ENCODE measurements at places on chromosomes 13 and 19.
A peak's percentile ranks its signal among the peaks of the same experiment; 100 is the strongest.

DNA sequence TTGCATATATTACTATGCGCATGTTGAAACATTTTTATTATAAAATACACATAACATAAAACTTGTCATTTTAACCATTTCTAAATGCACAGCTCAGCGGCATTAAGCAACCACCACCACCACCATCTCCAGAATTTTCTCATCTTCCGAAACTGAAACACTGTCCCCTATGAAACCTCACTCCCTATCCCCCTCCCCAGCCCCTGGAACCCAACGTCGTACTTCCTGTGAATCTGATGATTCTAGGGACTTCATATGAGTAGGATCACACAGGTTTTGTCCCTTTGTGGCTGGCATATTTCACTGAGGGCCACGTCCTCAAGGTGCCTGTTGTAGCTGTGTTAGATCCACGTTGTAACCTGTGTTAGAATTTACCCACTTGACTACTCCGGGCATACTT, 716 bp upstream of the MAP2K2 start:
- no peak for DNase-seq

DNA sequence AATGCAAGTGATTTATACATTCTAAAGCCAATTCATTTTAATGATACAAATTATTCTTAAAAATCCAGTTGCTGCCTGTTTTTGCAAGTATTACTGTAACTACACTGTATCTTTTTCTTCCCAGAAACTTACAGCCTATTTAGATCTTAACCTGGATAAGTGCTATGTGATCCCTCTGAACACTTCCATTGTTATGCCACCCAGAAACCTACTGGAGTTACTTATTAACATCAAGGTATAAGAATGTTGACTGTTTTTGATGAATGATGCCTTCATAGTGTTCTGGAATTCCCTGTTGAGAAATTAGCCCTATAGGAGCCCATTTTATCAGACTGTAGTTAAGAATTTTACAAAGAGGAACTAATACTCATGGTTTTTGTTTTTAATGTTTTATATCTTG, 25.0 kb downstream of the ITM2B start:
- DNase-seq, result no peak

GRCh38 chr13:50170447-50171037, 155.3 kb downstream of the KCNRG start:
- DNase-seq, result no peak

DNA sequence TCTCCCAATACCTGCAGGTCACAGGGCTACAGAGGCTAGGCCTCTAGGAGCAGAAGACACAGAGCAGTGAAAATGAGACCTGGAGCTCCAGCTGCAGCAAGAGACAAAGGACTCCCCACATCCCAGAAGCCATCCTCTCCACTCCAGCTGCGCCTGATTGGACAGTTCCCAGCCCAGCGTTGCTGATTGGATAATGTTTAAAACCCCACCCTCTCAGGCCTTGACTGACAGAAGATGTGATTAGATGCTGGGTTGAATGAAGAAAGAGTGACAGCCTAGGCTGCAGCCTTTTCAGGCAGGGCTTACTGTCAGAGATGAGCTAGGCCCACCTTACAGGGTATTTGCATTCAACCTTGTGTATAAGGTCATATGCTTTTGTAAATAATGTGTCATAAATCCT, 59.4 kb downstream of the ZNF708 start:
- no peak for DNase-seq

- no peak for DNase-seq
Observed at GRCh38 chr19:52214241-52214640, 24.4 kb downstream of the PPP2R1A start.

DNA sequence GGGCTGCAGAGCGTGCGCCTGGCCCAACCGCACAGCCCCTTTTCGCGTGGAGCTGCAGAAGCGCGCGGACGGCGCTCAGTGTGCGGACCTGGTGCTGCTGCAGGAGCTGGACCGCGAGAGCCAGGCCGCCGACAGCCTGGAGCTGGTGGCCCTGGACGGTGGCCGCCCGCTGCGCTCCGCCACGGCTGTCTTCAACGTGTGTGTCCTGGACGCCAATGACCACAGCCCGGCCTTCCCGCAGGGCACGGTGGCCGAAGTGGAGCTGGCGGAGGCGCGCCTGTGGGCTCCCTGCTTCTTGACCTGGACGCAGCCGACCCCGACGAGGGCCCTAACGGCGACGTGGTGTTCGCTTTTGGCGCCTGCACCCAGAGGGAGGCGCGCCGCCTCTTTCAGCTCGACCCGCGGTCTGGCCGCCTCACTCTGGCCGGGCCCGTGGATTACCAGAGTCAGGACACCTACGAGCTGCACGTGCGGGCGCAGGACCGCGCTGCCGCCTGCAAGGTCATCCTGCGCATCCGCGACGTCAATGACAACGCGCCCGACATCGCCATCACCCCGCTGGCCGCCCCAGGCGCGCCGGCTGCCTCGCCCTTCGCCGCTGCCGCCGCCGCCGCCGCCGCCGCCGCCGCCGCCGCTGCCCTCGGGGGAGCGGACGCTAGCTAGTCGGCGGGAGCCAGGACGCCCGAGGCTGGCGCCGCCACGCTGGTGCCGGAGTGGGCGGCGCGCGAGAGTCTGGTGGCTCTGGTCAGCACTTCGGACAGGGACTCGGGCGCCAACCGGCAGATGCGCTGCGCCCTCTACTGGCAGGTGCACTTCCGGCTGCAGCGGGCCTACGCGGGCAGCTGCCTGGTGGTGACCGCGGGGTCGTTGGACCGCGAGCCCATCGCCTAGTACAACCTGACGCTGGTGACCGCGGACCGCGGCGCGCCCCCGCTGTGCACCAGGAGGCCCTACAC, 172.2 kb downstream of the OLFM4 start:
- DNase-seq, result no peak

- no peak for DNase-seq
Observed at GRCh38 chr13:99145461-99145860, 55.2 kb upstream of the UBAC2 start.

DNA sequence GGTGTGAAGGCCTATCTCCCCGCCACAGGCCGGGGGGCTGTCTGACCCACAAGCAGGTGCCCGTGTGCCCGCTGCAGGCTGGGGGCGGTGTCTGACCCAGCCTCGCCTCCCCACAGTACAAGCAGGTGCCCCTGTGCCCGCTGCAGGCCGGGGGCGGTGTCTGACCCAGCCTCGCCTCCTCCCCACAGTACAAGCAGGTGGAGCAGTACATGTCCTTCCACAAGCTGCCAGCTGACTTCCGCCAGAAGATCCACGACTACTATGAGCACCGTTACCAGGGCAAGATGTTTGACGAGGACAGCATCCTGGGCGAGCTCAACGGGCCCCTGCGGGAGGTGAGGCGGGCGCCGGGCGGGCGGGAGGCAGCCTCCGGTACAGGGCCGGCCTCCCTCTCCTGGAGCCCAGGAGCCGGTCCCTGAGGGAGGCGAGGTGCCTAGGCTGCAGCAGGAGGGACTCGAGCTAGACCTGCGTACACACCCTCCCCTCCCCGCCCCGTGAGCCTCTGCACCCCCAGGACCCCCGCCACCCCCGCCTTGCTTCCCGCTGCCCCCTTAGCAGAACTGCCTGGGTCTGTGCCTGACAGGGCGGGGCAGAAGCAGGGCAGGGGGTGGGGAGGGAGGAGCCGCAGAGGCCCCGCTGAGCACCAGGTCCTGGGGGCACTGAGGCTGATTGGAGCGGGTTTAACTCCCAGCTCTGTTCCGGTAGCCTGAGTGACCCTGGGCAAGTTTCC, 20.6 kb downstream of the HCN2 start:
- no peak for DNase-seq

DNA sequence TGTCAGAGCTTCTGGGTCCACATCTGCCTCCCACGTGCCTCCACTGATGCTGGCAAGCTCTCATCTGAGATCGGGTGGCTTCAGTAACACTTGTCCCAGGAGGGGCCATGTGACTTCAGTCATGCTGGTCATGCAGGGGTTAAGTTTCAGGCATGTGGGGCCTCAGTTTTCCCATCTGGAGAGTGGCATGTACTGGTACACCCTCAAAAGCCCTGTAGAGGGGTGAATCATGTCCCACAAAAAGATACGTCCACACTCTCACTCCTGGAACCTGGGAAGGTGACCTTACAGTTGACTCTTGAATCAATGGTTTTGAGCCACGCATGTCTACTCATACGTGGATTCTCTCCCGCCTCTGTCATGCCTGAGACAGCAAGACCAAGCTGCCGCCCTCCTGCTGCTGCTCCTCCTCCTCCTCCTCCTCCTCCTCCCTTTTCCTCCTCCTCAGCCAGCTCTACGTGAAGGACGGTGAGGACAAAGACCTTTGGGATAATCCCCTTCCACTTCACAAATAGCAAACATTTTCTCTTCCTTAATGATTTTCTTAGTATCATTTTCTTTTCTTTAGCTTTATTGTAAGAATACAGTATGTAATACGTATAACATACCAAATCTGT, 53.7 kb downstream of the COMP start:
- no peak for DNase-seq

- DNase-seq, result no peak
Observed at GRCh38 chr13:46355901-46356590, 31.0 kb downstream of the RUBCNL start.

DNA sequence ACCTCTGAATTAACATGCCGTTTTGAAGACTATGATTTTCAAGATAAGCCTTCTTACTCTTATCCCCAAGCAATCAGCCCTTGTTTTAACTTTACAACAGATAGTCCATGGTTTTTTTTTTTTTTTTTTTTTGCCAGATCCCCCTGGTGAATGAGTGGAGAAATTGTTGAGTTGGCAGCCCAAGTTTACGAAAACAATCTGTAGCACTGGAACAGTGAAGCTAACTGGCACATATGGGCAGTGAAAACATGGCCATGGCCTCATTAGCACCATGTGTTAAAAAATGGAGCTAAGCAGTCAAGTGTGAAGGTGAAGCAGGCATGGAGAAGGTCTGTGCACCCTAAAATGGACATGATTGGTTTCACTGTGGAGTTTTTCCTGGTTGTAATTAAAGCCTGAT, 812.1 kb upstream of the MIR17HG start:
- no peak for DNase-seq

- no peak for DNase-seq
Observed at GRCh38 chr19:4360081-4360569, 16.8 kb downstream of the MPND start.

DNA sequence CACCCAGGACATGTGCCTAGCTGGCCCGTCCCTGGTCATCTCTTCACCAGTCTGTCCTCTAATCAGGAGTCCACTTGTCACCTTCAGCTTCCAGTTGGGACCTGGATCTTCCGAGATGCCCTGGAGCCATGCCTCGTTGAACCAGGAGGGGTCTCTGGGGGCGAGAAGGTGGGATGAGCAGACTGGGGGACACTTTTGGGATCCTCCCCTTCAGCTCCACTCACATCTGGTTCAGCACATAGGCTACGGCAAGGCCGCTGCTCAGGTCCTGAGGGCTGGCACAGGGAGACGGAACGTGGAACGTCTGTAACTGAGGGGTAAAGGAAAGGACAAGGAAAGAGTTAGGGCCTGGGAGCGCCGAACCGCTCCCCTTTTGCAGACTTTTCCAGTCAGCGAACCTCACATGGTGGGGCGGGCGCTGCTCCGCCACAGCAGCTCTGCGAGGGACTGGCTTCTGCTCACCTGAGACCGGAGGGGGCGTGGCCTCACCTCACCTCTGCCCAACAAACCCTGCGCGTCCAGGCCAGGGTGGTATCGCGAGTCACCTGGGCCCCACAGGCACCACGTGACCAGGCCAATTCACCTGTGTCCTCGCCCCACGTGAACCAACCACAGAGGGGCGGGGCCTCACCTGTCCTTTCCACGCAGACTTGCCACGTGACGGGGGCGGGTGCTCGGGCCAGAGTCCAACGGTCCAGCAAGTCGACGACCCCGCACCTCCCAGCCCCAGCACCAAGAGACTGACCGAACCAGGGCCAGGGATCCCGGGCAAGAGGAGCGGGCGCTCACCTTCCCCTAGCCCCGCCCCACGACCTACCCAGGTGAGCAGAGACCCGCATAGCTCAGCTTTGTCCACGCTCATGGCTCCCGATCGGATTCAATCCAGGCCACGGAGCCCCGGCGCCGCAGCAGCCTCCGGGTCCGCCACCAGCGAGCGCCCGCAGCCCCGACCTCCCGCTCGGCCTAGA, at the start of gene HOOK2:
Gene HOOK2 (minus strand): TSS at position 965 of the 968 bp plus-strand sequence. CDS start 103 bp downstream, at position 862.
- DNase-seq, result no peak

- DNase-seq, result no peak
Observed at GRCh38 chr19:38389101-38389925, 816 bp downstream of the SPRED3 start.

DNA sequence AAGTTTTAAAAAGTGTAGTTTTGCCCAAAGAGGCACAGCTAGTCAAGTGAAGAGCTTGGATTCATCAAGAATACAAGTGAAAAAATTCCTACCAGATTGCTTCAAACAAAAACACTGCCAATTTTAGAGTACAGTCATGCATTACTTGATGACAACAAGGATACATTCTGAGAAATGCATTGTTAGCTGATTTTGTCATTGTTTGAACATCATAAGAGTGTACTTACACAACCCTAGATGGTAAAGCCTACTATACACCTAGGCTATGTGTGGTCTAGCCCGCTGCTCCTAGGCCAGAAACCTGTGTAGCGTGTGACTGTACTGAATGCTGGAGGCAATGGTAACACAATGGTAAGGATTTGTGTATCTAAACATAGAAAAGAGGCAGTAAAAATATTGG, 41.1 kb downstream of the TMTC4 start:
- DNase-seq, result no peak

DNA sequence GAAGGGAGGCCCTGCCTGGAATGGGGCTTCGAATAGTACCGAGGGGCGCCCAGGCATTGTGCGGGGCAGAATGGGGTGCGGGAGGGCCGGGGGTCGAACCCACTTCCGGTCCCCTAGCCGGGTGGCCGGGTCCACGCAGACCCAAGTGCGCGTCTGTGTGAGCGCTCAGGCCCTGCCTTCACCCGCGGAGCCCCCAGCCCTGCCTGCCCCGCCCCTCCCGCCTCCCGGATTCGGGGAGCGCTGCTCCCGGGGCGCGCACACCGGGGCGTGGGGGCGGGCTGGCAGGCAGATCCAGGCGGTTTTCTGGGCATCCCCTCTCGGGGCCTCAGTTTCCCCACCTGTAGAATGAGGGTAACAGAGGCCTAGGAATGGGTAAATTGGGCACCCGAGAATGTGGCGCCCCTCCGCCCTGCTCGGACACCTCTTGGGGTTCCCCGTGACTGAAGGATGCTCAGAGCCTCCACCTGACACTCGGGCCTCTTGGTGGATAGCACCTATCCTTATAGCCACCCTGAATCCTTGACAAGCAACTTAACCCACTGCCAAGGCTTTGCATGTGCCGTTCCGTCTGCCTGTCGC, 682 bp downstream of the PIK3R2 start:
- peak; percentile 12 for DNase-seq

- no peak for DNase-seq
Observed at GRCh38 chr19:33147538-33147937, 15.6 kb downstream of the WDR88 start.

GRCh38 chr19:2711172-2711874, 8.8 kb upstream of the GNG7 start:
- no peak for DNase-seq

- DNase-seq, result no peak
Observed at GRCh38 chr19:3514930-3515329, 8.8 kb downstream of the FZR1 start.

GRCh38 chr19:493391-494170, 2.7 kb upstream of the MADCAM1 start:
- DNase-seq, result no peak

GRCh38 chr19:46919324-46919723, 58.5 kb downstream of the ARHGAP35 start:
- DNase-seq, result no peak

GRCh38 chr19:35781650-35782049, 6.3 kb downstream of the ARHGAP33 start:
- no peak for DNase-seq

- no peak for DNase-seq
Observed at GRCh38 chr19:46697204-46697960, 19.5 kb downstream of the PRKD2 start.

Data from stimulated activated CD4-positive, alpha-beta T cell treated with anti-CD3 and anti-CD28 coated beads, Interleukin-1b, Interleukin-23, amount 100 ng/mL, for 24 hours (primary cell).